ENCODE measurements at places on chromosomes 6 and 20.
A peak's percentile ranks its signal among the peaks of the same experiment; 100 is the strongest.

GRCh38 chr6:134182528-134182927 is 130.1 kb upstream of the SLC2A12 start:
- DNase-seq = no peak

GRCh38 chr6:125888989-125889656 is 67.4 kb upstream of the HINT3 start:
- no peak for DNase-seq

DNA sequence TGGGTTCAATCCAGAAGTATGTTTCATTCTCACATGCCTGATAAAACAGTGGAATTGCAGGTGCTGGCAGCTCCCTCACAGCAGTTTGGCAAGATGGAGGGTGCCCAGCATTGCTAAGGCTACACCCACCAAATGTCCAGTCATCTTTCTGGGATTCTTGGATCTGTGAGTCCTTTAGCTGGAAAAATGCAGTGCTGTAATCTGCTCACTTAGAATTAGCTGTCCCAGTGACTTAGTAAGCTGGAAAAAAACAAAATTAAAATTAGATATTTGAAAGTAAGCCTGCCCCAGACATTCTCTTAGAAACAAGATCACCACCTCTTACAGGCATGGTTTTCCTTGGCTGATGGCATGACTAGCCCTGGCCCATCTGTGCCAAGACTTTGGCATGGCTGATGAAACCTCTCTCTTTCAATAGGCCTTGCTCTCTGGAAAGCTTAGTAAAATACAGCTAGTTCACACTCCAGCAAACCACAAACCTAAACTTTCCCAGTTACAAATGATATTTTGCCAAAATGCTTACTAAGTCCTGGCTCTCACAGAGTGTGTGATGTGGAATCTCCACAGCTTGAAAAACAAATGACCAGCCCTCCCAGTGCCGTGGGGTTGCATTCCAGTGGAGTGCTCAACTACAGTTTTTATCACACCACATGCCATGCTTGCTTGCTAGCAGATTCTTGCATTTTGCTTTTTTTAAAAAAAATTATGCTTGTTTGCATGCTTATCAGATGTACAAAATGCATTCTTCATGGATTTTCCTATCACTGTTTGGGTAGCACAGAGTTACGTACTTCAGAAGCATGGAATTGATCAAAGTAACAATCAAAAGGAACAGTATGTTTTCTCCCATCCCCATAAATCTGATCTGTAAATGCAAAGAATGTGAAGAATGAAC is 261.5 kb downstream of the EYA4 start:
- DNase-seq = peak; percentile 84

- peak; percentile 61 for DNase-seq
These were observed 28.4 kb downstream of the TFEB start for GRCh38 chr6:41706876-41707564.

GRCh38 chr6:116253505-116254296 is at the start of gene TSPYL4:
Gene TSPYL4, minus strand, starts transcription at chr6:116254075. Its CDS starts 67 bp downstream, at chr6:116254008.
- peak; percentile 95 for DNase-seq
